GM04503 (cell line): ENCODE measurements at places on chromosomes 2 and 18.
A peak's percentile ranks its signal among the peaks of the same experiment; 100 is the strongest.

- DNase-seq, result no peak
Measured at GRCh38 chr18:79940814-79941472, 10.5 kb downstream of the SLC66A2 start.

DNA sequence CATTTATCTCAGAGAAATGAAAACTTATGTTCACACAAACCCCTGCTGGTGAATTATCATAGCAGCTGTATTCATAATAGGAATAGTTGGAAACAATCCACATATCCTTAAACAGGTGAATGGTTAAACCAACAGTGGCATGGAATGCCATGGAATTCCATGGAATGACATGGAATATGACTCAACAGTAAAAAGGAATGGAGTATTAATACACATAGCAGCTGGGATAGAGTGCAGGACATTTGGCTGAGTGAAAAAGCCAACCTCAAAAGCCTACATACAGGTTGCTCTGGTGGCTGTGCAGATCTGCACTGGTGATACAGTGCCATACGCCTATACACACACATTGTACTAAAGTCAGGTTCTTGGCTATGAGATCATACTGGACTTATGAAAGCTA, 69.5 kb downstream of the FAM168B start:
- no peak for DNase-seq

GRCh38 chr2:86000131-86000937, 105.4 kb downstream of the POLR1A start:
- DNase-seq, result no peak

DNA sequence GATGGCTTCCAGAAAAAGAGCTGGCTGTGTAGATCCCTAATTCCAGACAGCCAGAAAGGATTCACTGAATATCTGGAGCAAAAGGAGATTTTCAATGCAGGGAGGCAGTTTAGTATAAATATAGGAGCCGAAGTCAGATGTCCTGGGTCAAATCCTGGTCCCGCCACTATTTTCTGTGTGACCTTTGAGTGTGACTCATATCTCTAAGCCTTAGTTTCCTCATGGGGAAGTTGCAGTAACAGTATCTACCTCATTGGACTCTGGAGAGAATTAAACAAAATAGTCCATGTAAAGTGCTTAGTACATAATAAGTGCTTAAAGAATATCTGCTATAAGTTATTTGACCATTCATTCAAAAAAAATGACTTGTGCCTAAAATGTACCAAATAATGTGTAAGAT, 52.1 kb upstream of the ITGA6 start:
- DNase-seq, result no peak

DNA sequence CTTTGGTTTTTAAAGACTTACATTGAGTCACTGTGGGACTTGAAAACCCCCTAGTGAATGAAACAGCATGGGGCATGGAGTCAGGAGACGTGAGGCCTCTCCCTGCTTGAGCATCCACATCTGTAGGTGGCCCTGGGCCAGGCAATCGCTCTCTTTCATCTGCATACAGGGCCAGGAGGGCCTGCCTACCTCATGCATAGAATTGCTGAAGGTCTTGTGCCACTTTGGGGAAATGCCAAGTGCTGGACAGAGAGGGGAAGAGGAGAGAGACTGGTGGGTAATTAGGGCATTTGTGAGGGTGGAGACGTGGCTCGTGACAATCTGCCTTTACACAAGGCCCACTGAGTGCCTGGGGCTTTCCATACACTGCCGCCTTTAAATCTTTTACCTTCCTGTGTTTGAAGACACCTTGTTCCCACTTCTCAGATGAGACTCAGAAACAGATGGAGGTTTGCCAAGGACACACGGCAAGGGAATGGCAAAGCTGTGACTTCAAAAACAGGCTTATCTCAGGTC, 322.2 kb upstream of the HS6ST1 start:
- no peak for DNase-seq

- peak; percentile 68 for DNase-seq
Measured at GRCh38 chr2:118062048-118062447, 26.2 kb upstream of the INSIG2 start.

DNA sequence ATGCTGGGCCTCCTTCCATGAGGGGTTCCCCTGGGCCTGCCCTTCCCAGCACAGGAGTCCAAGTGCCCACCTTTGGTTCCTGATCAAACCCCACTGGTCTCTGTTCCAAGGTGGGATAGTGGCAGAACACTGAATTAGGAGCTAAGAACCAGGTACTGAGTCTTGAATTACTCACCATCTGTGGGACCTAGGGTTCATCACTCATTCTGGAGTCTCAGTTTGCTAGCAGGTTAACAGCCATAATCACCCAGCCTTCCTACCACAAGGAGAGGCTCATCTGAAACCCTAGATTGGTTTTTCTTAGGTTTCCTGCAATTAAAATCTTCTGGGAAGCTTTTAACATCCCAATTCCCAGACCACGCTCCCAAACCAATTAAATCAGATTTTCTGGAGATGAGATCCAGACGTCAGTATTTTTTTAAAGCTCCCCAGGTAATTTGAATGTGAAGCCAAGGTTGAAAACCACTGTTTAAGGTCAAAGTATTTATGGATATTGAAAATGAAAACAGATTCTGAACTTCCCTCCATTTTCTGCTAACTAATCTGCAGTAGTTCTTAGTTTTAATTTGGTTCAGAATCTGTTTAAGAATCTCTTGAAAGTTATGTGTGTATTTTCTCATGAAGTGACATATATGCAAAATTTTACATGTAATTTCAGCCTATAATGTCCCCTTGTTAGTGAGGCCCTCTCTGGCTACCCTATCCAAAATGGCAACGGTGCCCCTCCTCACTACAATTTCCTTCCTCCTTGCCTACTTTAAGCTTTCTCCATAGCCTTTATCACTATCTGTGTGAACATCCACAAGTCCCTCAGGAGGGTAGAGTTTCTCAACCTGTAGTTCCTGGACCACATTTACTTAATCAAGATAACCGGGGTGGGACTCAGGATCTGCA, 166.5 kb upstream of the CXCR4 start:
- no peak for DNase-seq

GRCh38 chr2:215811409-215812345, 201.7 kb downstream of the MREG start:
- no peak for DNase-seq

- DNase-seq, result no peak
Measured at GRCh38 chr2:86056590-86057331, 48.9 kb downstream of the POLR1A start.

DNA sequence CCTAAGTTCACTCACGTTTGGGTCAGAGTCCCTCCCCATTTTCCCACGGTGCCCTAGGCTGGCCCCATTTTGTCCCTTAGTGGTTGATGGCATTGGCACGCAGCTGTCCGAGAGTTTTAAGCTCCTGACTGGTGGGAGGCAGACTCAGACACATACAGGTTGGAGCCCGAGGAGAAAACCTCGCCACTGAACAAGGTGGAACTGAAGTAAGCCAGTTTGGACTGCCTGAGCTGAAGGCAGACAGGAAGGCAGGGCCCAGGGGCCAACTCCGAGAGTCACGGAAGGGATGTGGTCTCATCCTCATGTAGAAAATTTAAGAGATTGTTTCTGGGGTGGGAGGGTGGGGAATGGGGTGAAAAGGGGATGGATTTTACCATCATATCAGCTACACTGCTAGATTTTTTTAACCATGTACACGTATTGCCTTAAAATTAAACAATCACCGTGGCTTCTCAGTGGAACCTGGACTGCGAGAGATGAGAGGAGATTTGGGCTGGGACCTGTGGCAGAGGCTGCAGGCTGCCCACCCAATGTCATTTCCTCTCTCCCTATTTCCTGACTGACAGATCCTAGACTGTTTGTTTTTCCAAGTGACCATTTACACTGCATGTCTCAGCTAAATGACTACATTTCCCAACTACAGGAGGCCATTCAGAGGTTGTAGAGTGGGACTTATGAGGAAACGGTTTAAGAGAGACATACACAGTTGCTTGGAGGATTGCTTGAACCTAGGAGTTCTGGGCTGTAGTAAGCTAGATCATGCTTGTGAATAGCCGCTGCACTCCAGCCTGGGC, 19.4 kb upstream of the NMUR1 start:
- no peak for DNase-seq

GRCh38 chr2:8238521-8239230, 443.2 kb upstream of the ID2 start:
- no peak for DNase-seq

GRCh38 chr2:30321466-30321865, 90.1 kb downstream of the LBH start:
- DNase-seq, result no peak

- DNase-seq, result no peak
Measured at GRCh38 chr18:54962919-54963645, 3.8 kb upstream of the CCDC68 start.

DNA sequence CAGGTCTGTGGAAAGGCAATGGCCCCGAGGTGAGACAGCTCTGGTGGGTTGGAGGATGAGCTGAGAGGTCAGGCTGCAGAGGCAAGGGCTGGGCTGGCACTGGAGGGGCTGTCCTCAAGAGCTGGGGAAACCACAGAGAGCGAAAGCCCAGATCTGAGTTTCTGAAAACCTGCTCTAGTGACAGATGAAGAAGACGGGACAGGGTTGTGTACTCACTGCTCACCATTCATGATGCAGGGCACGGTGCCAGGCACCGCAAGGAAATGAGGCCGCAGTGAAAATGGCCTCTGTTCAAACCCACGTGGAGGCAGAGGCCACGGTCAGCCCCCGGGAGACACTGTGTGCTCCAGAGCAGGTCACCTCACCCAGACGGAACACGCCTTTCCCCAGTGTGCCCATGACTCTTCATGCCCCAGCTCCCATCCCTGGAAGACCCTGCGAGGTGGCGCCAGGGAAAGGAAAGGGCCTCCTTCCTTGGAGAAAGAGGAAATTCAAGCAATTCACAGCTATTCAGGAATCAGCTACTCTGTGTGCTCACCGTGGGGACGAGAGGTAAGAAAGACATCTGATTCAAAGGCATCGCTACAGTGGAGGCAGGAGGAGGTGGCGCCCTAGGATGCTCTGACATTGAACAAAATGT, 24.3 kb upstream of the ID2 start:
- DNase-seq, result no peak

DNA sequence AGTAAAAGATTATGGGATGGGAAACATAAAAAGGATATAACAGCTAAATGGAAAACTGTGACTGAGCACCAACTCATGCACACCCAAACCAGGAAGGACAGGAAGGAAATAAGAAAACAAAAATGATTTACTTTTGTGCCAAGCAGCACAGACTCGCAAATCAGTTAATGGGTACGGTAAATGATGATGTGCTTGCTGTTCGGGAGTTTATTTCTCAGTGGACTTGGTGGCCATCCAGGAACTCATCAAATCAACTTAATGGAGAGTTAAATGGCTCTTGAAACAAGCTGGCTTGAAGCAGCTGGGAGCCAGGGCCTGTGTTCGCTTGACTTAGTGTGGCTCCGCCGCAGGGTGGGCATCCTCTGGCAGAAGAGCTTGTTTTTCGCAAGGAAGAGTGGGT, 36.2 kb downstream of the MTCL1 start:
- DNase-seq, result no peak

- no peak for DNase-seq
Measured at GRCh38 chr2:172667581-172668325, 67.9 kb upstream of the RAPGEF4 start.

DNA sequence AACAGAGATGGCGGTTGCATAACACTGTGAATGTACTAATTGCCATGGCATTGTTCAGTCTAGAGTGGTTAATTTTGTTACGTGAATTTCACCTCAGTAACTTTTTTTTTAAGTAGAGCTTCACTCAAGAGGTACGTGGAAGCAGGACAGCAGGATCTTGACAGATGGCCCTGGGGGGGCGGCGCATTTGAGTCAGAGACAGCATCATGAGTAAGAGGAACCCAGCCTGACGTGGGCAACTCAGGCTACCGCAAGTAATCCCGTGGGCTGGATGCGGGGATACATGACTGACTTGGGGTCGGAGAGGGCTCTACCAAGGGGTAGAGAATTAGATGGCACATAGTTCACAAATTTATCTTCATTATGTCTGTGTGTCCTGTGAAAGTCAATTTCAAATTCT, 38.1 kb upstream of the DAPL1 start:
- no peak for DNase-seq

DNA sequence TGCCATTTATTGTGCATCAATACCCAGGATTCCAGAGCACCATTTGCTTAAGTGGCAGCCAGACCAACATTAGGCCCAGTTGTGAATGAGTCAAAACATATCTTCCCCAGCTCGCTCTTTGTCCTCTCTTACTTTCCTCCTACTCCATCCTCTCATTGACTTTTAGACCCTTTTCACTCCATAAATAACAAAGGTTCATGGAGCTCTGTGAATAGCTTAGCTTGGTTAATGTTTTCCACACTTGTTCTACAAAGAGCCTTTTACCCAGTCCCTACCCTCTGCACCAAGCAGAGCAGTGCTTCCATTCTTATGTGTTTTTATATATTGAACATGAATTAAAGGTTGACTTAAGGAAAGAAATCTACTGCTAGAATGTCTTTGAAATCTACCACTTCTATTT, 625.8 kb upstream of the FANCL start:
- no peak for DNase-seq

DNA sequence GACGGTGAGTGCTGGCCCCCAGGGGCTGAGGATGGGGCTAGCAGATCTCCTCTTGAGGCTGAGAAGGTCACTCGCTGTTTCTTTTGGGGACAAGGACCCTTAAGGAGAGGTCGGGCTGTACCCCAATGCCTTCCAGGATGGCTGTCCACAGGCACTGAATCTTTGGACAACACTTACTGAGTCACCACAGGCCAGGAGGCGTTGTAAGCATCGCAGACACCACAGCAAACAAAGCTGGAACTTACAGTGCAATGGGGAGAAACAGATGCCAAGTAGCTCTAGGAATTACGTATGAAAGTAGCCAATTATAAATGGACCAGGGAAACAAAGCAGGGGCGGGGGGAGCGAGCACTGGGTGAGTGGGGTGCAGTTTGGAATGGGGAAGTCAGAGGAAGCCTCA, 219.8 kb downstream of the GLI2 start:
- no peak for DNase-seq

GRCh38 chr2:199558156-199558555, 100.4 kb upstream of the SATB2 start:
- no peak for DNase-seq

DNA sequence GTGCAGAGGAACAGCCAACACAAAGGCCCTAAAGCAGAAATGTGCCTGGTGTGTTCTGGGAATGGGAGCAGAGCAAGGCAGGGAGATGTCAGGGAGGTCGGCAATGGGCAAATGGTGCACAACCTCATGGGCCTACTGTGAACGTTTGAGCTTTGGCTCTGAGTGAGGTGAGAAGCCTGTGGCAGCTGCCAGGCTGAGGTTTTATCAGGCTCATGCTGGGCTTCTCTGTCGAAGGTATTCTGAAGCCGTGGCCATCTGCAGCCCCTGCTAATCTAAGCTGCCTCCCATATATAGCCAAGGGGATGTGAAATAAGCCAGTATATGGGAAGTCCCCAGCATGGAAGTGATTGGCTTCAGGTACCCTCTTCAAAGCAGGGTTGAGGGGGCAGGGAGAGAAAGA, 193.3 kb downstream of the SLC4A3 start:
- DNase-seq, result no peak

- no peak for DNase-seq
Measured at GRCh38 chr18:57928466-57928865, 115.6 kb upstream of the NEDD4L start.

GRCh38 chr18:58135701-58136331, 91.8 kb downstream of the NEDD4L start:
- DNase-seq, result peak; percentile 21

GRCh38 chr2:230890646-230891045, 25.9 kb downstream of the ITM2C start:
- no peak for DNase-seq

- no peak for DNase-seq
Measured at GRCh38 chr2:37738266-37738885, 66.9 kb upstream of the CDC42EP3 start.
